ENCODE measurements at places on chromosomes 12 and 14. TPM values are rescaled to one million over a fixed set of nuclear protein-coding genes. Genes with fewer than 3 reads are reported as not detected.

C12orf43 gene
- 12.5 TPM for total RNA-seq

MYH6 gene
- total RNA-seq: not detected

- no peak for DNase-seq
Observed at GRCh38 chr12:52057638-52058576, 6.7 kb downstream of the NR4A1 start.

DNA sequence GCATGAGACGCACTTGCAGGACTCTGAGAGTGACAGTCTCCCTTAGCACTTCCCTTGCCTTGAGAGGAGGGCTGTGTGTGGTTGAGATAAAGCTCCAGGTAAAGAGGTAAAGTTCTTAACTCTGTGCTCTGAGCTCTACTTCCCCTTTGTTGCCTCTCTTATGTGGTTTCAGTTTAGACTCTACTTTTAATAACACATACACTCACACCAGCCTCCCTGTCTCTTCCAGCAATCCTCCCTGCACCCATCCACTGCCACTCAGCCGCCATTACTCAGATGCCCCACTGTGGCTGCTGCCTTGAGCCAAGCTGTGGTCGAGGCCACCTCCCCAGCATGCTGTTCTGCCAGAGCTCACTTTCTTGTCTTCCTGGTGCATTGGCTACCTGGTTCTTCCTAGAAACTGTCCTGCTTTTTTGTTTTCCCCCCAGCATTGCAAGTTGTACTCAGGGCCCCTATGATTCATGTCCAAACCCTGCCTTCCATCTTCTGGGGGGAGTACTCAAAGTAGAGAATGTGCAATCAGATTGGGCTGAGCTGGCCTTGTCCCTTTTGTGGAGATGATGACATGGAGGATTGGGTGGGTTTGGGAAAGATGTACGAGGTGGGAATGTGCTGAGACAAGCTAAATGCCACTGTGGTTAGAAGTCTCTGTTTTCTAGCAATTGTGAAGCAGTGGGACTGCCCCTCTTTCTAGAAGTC lies 115.5 kb upstream of the PARP11 start:
- no peak for DNase-seq

OR4Q3 gene
- not detected for total RNA-seq

Data from IMR-90 (cell line).